ENCODE measurements at places on chromosomes 3 and 15.

- DNase-seq: no peak
These were observed 488.6 kb downstream of the MAGI1 start for GRCh38 chr3:65550137-65550536.

GRCh38 chr3:10328460-10329071 is 7.7 kb upstream of the SEC13 start:
- DNase-seq: no peak

- DNase-seq: no peak
These were observed 46.5 kb downstream of the TP63 start for GRCh38 chr3:189677667-189678066.

GRCh38 chr3:27713078-27713423 is 9.1 kb downstream of the EOMES start:
- DNase-seq: no peak

DNA sequence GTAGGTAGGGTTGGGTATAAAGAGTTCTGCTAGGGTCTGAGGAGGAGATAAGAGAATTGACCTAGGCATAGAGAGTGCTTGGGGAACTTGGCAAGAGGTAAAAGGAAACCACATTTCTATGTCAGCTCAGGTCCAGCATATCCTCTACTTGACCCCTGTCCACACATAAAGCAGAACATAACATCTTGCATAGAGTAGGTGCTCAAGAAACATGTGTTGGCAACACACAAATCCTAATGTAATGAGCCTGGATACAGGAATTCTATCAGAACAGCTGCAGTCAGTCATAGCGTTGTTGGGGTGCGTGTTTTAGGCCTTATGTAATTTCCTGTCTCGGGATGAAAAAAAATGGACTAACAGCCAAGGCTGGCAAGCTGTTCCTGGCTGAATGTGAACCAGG is 35.0 kb upstream of the PLCL2 start:
- DNase-seq: no peak

- DNase-seq: no peak
These were observed 15.1 kb downstream of the CCDC33 start for GRCh38 chr15:74251131-74251811.

GRCh38 chr3:47522082-47522987 is 8.8 kb upstream of the ELP6 start:
- peak; percentile 39 for DNase-seq

- no peak for DNase-seq
These were observed 11.5 kb upstream of the SHF start for GRCh38 chr15:45199136-45199810.

All from activated CD8-positive, alpha-beta memory T cell treated with anti-CD3 and anti-CD28 coated beads for 4 hours (primary cell).